ENCODE measurements at places on chromosomes 7 and 10.

- DNase-seq, result no peak
Observed at GRCh38 chr10:76631884-76632766, 1005.5 kb downstream of the KCNMA1 start.

DNA sequence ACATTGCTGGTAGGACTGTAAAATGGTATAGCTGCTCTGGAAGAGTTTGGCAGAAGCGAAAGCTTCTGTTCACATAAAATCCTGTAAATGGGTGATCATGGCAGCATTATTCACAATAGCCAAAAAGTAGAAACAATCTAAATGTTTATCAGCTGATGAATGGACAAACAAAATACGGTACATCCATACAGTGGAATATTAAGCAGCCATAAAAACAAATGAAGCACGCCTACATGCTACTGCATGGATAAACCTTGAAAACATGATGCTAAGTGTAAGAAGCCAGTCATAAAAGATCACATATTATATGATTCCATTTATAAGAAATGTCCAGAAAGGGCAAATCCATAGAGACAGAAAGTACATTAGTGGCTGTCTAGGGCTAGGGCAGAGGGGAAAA is 32.7 kb downstream of the KIN start:
- DNase-seq, result no peak

GRCh38 chr10:44395902-44396670 is 11.2 kb upstream of the CXCL12 start:
- no peak for DNase-seq

- no peak for DNase-seq
Observed at GRCh38 chr10:124921261-124921660, 20.7 kb upstream of the ZRANB1 start.

DNA sequence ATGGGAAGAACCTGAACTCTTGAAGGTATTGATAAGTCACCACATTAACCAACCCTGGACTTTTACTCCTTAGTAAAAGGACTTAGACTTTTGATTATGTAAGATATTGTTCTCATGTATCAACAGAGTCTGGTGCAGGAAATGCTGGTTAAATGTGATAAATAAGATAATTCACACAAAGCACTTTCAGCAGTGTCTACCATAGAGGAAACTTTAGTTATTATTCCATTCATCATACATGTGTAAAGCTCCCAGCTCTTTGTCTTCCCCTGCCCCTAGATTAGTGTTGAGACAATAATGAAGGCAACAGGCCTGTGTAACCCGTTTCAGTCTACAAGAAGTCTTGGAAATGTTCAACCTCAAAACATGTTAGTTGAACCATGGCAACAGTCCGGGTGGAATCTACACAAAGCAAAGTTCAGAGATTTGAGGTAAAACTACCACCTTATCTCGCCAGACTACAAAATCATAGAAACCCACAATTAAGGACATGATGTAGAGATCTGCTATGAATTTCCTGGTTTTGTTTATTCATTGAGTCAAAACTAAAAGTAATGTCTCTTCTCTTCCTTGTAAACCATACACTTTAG is 109.9 kb upstream of the ADO start:
- no peak for DNase-seq

- no peak for DNase-seq
Observed at GRCh38 chr7:155073922-155074321, 3.8 kb downstream of the HTR5A start.

- DNase-seq, result no peak
Observed at GRCh38 chr10:123687758-123688157, 21.6 kb downstream of the GPR26 start.

DNA sequence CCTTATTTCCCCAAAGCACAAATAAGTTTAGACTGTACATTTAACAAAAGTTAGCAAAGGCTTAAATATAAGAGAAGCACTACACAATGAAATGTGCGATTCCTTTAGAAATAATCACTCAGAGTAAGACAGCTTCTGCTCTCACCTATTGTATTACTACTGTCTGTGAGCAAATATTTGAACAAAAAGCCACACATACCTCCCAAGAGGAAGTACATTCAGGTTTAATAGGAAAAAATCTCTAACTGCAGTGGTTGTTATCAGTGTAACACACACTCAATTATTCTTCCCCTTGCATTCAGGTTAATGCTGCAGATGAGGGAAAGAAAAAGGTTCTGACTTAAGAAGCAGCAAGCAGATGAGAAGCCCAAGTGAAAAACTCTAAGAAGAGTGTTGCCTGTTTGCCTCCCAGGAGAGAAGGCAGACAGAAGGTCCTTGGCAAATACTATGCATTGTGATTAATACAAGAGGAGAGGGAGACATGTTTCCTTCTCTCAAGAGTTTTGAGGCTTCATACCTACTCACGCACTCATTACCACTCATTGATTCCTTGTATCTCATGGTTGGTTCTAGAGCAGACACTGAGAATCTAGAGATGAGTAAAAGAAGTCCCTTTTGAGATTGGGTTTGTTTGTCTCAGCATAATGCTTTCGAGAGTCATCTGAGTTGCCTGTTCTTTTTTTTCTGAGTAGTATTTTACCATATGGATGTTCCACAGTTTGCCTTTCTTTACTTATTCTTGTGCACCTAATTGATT is 13.6 kb downstream of the GIMAP4 start:
- no peak for DNase-seq

GRCh38 chr10:73889014-73889413 is 14.7 kb upstream of the CAMK2G start:
- no peak for DNase-seq

GRCh38 chr10:32004161-32004591 is 52.0 kb downstream of the KIF5B start:
- DNase-seq, result no peak

DNA sequence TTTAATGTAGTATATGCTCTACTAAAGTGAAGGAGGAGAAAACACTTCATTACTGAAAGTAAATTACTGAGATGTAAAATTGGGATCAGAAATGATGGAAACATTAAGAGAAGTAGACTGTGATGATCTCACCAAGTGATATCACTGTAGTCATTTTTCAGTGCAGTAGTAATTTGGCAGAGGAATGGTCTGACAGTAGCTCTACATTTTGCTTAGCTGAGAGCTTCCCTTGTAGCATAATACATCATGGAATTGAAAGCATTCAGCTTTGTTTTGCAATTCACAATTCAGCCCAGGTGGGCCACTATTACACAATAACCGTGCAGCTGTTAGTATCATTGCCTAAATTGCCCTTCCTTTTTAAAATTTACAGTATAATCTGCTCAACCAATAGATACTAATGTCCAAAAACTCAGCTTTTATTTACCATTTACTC is 19.4 kb upstream of the CABCOCO1 start:
- no peak for DNase-seq

All from stimulated activated CD4-positive, alpha-beta T cell treated with anti-CD3 and anti-CD28 coated beads, Interleukin-2, amount 100 ng/mL, for 24 hours (primary cell).